ENCODE measurements at places on chromosomes 2 and 18. TPM values are rescaled to one million over a fixed set of nuclear protein-coding genes. Genes with fewer than 3 reads are reported as not detected.

GRCh38 chr2:181814057-181814491 is 77.5 kb upstream of the ITPRID2 start:
- no peak for DNase-seq

DNA sequence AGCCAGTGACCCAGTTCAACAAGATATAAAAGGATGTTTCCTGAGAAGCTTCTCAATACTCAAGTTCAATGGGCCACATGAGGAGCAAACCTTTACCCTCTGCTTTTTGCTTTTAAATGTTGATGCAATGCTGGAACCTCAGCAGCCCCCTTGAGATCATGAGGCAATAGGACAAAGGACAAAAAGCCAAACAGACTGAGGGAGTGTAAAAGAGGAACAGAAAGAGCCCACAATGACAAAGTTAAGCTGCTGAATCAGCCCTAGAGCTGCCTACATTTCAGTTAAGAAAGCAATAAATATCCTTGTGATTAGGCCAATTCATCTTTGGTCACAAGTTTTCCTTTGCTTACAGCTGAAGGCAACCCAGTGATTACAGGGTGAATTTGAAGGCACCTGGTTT is 76.9 kb downstream of the MRO start:
- DNase-seq = no peak

Gene RAMP1
- 139 TPM for total RNA-seq

Gene RANBP2
- 48.7 TPM for total RNA-seq

Gene RAD51AP2
- total RNA-seq = 0.11 TPM

Gene SPP2
- total RNA-seq = not detected

Gene PROC
- not detected for total RNA-seq

Gene AFG3L2
- total RNA-seq = 140 TPM

DNA sequence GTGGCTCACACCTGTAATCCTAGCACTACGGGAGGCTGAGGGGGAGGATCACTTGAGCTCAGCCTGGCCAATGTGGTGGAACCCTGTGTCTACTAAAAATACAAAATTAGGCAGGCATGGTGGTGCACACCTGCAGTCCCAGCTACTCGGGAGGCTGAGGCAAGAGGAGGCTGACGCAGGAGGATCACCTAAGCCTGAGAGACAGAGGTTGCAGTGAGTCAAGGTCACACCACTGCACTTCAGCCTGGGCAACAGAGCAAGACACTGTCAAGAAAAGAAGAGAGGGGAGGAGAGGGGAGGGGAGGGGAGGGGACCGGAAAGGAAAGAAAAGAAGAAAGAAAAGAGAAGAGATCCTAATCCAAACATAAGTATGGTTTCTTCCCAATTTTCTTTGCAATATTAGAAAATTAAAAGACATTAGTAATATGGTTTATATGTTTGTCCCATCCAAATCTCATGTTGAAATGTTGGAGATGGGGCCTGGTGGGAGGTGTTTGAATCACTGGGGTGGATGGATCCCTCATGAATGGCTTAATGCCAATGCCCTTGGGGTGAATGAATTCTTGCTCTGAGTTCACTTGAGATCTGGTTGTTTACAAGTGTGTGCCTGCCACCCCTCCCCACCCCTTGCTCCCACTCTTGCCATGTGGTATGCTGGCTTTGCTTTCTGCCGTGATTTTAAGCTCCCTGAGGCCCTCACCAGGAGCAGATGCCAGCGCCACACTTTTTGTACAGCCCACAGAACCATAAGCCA is 50.7 kb downstream of the TRIP12 start:
- DNase-seq = no peak

- DNase-seq = no peak
These were observed 64.2 kb downstream of the PTPN2 start for GRCh38 chr18:12819841-12820240.

DNA sequence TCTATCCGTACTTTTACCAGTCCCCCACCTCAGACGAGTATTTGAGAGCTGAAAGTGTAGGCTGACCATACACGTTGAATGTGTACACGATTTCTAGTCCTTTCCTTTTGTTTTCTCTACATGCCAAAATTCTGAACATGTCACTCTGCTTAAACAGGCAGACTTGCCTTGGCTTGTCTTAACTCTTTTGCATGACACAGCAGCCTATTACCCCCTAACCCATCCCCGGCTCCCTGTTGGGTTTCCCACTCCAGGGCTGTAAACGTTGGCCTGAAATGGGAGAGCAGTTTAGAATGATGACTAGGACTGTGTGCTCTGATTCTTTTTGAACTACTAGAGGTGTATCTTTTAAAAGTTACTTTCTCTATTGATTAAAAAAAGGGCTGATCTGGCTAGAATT is 19.1 kb downstream of the MTCL1 start:
- no peak for DNase-seq

DNA sequence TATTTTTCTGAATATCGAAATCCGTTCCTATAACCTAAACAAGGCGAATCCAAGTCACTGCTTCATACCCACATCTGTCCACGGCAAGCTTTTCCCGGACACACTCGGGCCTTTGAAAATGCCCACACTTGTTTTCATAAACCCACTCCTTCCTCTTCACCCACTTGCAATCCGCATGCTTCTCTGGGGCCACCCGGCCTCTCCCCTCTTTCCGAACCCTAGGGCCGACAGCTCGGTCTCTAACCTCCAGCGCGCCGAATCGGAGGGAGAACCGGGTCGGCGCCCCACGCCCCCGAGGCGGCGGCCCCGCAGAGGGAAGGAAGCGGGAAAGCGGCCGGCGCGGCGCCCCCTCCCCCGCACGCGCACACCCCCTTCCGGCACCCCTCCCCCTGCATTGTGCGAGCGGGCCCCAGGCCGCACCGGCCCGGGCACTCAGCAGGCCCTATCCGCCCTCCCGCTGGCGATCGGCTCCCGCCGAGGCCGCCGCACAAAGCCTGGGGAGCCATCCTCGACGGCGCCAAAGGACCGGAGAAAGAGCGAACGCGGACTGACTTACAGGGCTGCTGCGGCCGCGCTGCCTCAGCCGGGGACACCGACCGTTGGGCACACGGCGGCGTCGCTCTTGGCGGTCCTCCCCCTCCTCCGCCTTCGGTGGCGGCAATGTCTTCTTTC is 467 bp downstream of the PUM2 start:
- DNase-seq = peak; percentile 82

- peak; percentile 93 for DNase-seq
These were observed 33.3 kb upstream of the KLF11 start for GRCh38 chr2:10009811-10010781.

DNA sequence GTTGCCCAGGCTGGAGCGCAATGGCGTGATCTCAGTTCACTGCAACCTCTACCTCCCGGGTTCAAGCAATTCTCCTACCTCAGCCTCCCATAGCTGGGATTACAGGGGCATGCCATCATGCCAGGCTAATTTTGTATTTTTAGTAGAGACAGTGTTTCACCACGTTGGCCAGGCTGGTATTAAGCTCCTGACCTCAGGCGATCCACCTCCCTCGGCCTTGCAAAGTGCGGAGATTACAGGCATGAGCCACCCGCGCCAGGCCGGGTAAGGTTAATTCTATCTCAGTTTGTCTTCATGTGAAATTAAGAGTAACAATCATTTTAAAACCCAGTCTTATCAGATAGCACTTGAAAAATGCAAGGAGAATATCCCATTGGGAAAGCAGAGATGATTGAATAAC is 1681.7 kb upstream of the DDX18 start:
- DNase-seq = no peak

DNA sequence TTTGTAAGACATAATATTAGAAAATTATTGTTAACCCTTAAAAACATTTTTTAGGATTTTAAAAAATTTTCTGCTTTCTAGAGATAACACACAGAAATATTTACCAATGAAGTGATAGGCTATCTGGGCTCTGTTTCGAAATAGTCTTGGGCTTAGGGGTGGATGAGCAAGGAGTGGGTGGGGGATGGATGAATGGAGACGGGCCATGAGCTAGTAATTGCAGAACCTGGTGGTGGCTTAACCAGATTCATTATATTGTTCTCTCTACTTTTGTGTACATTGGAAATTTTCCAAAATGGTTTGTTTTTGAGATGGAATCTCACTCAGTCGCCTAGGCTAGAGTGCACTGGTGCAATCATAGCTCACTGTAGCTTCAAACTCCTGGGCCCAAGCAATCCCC is 89.6 kb downstream of the TCF7L1 start:
- DNase-seq = no peak

GRCh38 chr18:74582642-74583041 is 15.0 kb upstream of the ZNF407 start:
- DNase-seq = no peak

- no peak for DNase-seq
These were observed 1.8 kb downstream of the IL36RN start for GRCh38 chr2:113060796-113061195.

DNA sequence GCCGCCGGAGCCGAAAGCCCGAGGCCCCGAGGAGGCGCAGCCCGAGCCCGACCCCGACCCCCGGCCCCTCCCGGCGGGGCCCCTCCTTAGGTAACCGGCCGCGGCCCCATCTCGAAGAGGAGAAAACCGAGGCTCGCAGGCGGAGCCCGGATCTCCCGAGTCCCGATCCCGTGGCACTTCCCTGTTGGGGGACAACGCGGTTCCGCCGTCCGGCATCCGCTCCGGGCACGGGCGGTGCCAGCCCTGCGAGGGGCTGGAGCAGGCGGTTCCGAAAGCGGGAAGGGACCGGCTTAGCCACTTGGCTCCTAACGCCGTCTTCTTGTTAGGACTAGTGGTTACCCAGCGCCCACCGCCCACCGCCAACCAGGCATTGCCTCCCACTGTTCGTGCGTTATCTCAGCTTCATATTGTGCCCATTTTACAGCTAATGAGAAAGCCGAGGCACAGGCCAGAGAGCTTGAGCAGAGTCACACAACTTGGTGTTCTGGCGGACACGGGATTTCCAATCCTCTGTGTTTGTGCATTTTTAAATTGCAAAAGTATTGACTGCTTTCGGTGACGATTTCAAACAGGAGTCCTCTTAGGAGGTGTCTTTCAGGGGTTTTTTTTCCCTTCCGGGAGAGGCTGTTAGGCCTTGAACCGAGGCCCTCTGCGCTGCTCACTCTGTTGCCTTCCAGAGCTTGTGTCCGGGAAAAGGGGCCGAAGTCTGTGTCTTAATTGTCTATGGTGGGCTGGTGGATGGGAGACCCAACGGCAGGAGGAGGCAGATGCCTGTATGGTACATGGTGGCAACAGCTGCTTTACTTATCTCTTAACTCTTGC is 562 bp downstream of the CENPA start:
- DNase-seq = peak; percentile 81

DNA sequence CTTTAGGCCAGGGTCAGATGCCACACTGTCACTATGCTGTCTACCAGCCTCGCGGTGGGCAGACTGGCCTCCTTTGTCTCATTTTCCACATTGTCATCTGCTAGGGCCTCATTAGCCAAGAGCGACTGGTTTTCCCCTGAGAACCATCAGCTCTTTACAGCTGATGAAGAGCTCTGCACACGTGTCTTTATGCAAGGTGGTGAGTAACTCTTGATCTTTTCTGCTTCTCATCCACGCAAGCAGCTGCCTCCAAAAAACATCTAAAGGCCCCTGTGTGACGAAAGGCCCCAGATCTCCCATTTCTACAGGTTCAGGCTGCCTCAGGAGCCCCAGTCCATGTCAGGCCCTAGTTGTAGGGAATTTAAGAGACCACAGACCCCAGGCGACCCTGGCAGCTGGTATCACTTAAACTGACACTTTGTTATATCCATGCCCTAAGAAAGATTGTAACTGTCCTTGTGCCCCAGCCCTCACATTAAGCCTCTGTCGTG is 52.9 kb downstream of the DPYSL5 start:
- no peak for DNase-seq

Gene FSIP2
- 0.11 TPM for total RNA-seq

GRCh38 chr2:63742580-63742976 is 99.1 kb upstream of the UGP2 start:
- no peak for DNase-seq

Gene SRD5A2
- not detected for total RNA-seq

- no peak for DNase-seq
These were observed 65.9 kb downstream of the CDH20 start for GRCh38 chr18:61398961-61399705.

GRCh38 chr2:202721621-202722020 is 86.9 kb downstream of the FAM117B start:
- no peak for DNase-seq

- DNase-seq = no peak
These were observed 2.1 kb downstream of the POMC start for GRCh38 chr2:25165992-25166875.

DNA sequence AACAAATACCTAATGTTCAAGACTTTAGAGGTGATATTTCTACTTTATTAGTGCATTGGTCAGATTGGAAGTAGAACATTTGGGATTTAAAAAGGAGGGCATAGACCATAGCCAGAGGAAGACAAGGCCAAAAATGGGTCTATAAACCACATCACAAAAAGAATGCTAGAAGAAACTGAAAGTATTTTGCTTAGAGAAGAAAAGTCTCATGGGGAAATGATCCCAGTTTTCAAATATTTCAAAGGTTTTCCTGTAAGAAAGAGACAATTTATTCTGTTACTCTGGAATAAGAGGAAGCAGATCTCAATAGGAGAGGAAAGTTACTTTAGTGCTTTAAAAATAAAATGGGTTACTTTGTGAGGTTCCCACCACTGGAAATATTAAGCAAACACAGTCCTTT is 341.4 kb downstream of the TNS1 start:
- no peak for DNase-seq

- DNase-seq = no peak
These were observed 11.8 kb upstream of the DUSP2 start for GRCh38 chr2:96156926-96157648.

GRCh38 chr2:150859877-150860276 is 372.4 kb upstream of the RND3 start:
- no peak for DNase-seq

DNA sequence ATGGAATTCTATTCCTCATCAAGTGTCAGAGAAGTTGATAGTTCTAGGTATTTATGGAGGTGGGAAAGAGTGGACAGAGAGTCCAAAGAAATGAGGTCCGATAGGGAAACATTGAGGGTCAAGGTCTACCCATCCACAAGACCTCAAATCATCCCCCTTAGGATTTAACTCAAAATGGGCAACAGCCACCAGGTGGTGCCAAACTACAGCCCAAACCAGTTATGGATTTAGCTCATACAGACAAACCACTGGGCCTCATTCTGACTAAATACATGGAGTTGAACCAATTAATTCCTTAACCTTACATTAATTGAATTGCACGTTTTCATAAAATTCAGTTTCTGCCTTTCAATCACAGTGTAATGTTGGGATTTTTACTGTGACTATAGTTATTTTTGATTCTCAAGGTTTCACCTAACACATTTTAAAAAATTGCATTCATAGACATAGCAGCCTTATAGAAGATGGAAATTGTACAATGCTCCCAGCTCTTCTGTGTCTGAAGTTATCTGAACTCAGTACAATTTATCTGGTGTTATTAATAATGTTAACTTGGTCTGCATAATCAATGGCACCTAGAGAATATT is 98.2 kb upstream of the HNMT start:
- no peak for DNase-seq

GRCh38 chr2:134603966-134604365 is 114.8 kb downstream of the TMEM163 start:
- DNase-seq = no peak
